ENCODE measurements at places on chromosomes 3 and 15. TPM values are rescaled to one million over a fixed set of nuclear protein-coding genes. Genes with fewer than 3 reads are reported as not detected.

DNA sequence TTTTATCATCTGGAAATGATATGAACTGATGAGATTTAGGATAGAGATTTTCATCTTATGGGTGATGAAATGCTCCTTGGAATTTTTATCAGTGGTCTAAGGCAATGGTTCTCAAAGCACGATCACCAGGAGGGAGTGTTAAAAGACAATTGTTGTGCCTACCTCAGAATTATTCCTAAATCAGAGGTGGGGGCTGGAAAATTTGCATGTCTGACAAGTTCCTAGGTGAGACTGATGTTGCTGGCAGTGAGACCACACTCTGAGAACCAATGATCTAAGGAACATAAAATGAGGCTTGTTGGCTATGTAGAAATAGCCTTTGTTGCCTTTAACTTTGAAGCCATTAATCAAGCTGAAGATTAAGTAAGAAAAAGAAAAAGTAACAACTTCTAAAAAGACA is 416.6 kb upstream of the AZI2 start:
- no peaks in the 10 kb centered on the region for H3K4me1 ChIP-seq
- no peak overlapping the region for H3K4me3 ChIP-seq
- H3K27ac ChIP-seq: no peak overlapping the region
- no peaks in the 10 kb centered on the region for H3K36me3 ChIP-seq
- H3K27me3 ChIP-seq: no peaks in the 10 kb centered on the region

Gene TSC22D2
- 22.4 TPM for total RNA-seq

Gene C3orf20
- total RNA-seq: 0.73 TPM

GRCh38 chr3:11589706-11590105 is 54.0 kb downstream of the VGLL4 start:
- peak overlapping the region; percentile 92 for H3K27ac ChIP-seq
- DNase-seq: peak; percentile 9
- no peaks in the 10 kb centered on the region for H3K27me3 ChIP-seq
- H3K4me3 ChIP-seq: no peak overlapping the region
- H3K36me3 ChIP-seq: no peaks in the 10 kb centered on the region

- no peaks in the 10 kb centered on the region for H3K4me1 ChIP-seq
- no peaks in the 10 kb centered on the region for H3K27me3 ChIP-seq
- peak overlapping the region; percentile 93 for H3K27ac ChIP-seq
- H3K36me3 ChIP-seq: no peaks in the 10 kb centered on the region
Observed at GRCh38 chr3:107524326-107524840, 1.6 kb downstream of the BBX start.

Gene ANKRD34C
- not detected for total RNA-seq

- H3K27me3 ChIP-seq: no peaks in the 10 kb centered on the region
- H3K4me3 ChIP-seq: no peak overlapping the region
- peak; percentile 46 for DNase-seq
- no peaks in the 10 kb centered on the region for H3K4me1 ChIP-seq
- H3K36me3 ChIP-seq: no peaks in the 10 kb centered on the region
Observed at GRCh38 chr3:72960812-72961518, 35.6 kb upstream of the PPP4R2 start.

DNA sequence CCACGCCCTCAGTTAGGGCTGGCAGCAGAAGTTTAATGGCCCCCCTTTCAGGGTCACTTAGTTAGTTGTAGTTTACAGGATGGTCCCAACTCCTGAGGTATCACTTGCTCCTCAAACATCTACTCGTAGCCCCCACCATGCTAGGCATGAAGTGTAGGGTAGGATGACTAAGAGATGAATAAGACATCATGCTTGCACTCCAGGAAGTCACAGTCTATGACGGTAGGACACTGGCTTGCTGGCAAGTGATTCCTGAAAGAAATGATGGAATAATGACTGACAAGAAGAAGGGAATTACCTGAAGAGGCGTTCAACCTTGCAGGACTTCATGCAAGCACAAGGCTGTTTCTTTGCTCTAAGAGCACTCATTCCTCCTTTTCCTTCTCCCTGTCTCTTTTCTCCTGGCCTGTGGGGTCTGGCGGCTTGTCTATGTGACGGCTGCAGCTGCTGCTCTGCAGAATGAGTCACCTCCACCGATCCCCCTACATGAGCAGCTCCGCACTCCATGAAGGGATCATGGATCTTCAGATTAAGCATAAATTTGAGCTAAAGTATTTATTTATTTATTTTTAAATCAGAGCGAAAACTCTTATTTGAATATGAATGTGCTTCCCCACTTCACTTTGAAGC is 82.9 kb upstream of the BOC start:
- no peaks in the 10 kb centered on the region for H3K27me3 ChIP-seq
- H3K4me1 ChIP-seq: no peaks in the 10 kb centered on the region
- H3K27ac ChIP-seq: no peak overlapping the region
- DNase-seq: no peak

- no peak overlapping the region for H3K27ac ChIP-seq
- no peaks in the 10 kb centered on the region for H3K27me3 ChIP-seq
- no peak overlapping the region for H3K4me3 ChIP-seq
- no peaks in the 10 kb centered on the region for H3K36me3 ChIP-seq
- no peaks in the 10 kb centered on the region for H3K4me1 ChIP-seq
Observed at GRCh38 chr3:100254168-100254777, 6.5 kb upstream of the TBC1D23 start.

- no peaks in the 10 kb centered on the region for H3K27me3 ChIP-seq
- H3K4me1 ChIP-seq: no peaks in the 10 kb centered on the region
- no peaks in the 10 kb centered on the region for H3K36me3 ChIP-seq
- DNase-seq: no peak
Observed at GRCh38 chr3:133992381-133992780, 37.3 kb downstream of the SLCO2A1 start.

GRCh38 chr3:137191133-137191923 is 233.5 kb downstream of the IL20RB start:
- H3K36me3 ChIP-seq: no peaks in the 10 kb centered on the region
- H3K4me1 ChIP-seq: no peaks in the 10 kb centered on the region
- no peak for DNase-seq
- H3K4me3 ChIP-seq: no peak overlapping the region
- H3K27ac ChIP-seq: no peak overlapping the region

Gene PTH1R
- 29.9 TPM for total RNA-seq

- no peak overlapping the region for H3K27ac ChIP-seq
- no peak for DNase-seq
- H3K4me3 ChIP-seq: no peak overlapping the region
- no peaks in the 10 kb centered on the region for H3K4me1 ChIP-seq
Observed at GRCh38 chr3:141266797-141267555, 35.4 kb downstream of the PXYLP1 start.

- H3K4me3 ChIP-seq: no peak overlapping the region
- H3K27me3 ChIP-seq: no peaks in the 10 kb centered on the region
- H3K27ac ChIP-seq: no peak overlapping the region
- DNase-seq: no peak
Observed at GRCh38 chr3:9837701-9838582, 5.9 kb downstream of the RPUSD3 start.

DNA sequence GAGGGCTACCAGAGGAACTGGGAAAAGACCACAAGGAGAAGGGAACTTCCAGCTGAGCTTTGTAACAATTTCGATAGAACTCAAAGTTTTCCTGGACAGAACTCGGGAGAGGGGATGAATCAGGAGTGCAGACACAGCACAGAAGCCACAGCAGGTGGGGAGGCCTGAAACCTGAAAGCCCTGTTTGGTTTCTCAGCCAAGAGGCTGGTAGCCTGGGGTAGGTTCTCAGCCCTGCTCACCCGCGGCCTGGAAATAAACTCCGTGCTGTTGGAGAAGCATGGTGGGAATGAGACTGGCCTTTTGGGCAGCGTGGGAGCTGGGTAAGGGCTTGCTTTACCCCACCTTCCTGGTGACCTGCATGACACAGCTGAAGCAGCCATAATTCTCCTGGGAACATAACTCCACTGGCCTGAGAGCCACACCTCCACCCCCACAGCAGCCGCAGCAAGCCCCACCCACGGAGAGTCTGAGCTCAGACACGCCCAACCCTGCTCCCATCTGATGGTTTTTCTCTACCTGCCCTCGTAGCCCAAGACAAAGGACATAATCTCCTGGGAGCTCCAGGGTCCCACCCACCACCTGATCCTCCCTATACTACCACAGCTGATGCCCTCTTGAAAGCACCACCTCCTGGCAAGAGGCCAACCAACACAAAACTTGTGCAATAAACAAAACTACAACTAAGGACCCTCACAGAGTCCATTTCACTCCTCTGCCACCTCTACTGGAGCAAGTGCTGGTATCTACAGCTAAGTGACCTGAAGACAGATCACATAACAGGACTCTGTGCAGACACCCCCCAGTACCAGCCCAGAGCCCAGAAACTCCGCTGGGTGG is 52.5 kb upstream of the CHRM5 start:
- H3K36me3 ChIP-seq: no peaks in the 10 kb centered on the region
- H3K4me3 ChIP-seq: no peak overlapping the region

DNA sequence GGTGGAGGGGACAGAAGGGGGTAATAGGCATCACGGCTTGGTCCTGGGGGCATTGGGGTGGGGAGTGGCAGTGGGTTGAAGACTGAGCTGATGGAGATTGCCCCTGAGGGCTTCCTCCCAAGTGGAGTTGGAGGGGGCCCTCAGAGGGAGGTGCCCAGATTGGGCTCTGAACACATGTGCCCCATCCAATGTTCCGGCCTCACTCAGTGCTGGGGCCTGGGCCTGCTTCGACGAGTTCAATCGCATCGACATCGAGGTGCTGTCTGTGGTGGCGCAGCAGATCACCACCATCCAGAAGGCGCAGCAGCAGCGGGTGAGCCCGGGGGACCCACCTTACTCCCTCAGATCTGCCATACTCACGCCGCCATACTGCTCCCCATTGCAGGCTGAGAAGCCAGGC is 45.3 kb downstream of the DNAH1 start:
- no peaks in the 10 kb centered on the region for H3K27me3 ChIP-seq
- H3K27ac ChIP-seq: no peak overlapping the region
- H3K4me1 ChIP-seq: no peaks in the 10 kb centered on the region

Gene SLC22A13
- total RNA-seq: not detected

DNA sequence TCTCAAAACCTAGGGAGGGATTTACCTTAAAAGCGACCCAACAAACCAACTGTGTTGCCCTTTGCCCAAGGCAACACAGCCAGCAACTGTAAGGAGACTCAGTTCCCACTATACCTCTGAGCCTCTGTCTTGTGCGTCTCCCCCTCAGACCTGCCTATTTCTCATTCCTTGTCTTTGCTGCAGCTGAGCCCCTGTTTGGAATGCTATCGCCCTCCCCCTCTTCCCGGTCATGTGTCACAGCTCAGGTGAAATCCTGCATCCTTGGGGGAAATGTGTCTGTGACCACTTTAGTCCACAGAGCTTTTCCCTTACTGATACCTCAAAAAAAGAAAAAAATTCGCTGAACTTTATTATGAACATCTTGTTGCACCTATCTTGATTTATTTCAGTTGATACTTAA is 52.0 kb upstream of the LRIG1 start:
- no peaks in the 10 kb centered on the region for H3K36me3 ChIP-seq
- DNase-seq: no peak
- H3K4me3 ChIP-seq: no peak overlapping the region
- H3K27me3 ChIP-seq: no peaks in the 10 kb centered on the region
- no peaks in the 10 kb centered on the region for H3K4me1 ChIP-seq

DNA sequence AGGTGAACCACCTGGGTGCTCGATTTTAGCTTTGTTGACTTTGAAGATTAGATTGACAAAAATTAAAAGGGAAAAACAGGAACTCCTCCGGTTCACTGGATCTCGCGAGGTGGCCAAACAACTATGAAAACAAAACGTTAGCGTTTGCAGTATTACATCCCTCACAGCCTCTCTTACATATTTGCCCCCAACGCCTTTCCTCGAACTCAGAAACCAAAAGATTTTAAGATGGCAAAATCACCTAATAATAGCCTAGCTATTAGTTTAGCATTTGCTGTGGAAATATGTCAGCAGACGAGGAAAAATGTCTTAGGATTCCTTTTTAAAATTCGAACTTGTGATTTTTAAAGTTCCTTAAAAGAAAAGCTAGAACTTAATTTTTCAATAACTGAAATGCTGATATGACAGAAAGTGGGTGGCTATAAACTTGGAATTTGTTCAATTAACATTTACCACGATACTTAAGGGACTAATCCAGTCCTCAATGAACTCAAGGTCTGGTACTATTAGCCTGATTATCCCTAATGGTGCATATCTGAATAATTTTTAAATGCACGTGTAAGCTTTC is 491 bp upstream of the SENP7 start:
- peak overlapping the region; percentile 92 for H3K27ac ChIP-seq
- no peak for DNase-seq
- H3K27me3 ChIP-seq: no peaks in the 10 kb centered on the region
- peak overlapping the region; percentile 82 for H3K4me3 ChIP-seq
- peaks cover 9% of the 10 kb centered on the region for H3K4me1 ChIP-seq

DNA sequence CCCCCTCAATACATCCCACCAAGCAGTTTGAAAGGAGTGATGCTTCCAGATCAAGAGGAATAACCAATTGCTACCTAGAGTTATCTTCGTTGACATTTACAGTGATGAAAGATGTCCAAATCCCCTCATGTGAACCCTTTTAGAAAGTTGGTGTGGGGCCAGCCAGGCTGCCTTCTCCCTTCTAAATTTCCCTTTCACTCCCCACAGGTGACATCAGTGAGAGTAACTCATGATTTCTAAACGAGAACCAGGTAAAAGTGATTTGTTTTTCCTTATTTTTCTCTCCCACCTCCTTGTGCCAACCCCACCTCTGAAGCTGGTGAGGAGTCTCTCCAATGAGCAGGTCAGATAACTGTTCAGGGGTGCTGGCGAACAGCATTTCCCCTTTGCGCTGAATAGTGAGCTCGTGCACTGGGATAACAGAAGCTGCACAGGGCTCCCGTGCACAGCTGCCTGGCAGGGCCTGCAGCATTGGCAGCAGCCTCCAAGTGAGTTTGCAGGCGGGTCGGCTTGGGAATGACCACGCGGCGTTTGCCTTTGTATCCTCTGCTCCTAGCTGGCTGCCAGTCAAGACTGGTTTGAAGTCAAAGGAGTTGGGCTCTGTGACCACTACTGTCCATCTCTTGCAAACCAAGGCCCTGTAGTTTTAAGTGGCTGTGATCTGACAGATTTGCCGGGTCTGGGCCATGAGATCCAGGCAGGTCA is 70.2 kb upstream of the CORO2B start:
- no peak overlapping the region for H3K4me3 ChIP-seq
- peaks cover 10% of the 10 kb centered on the region for H3K4me1 ChIP-seq
- peak; percentile 31 for DNase-seq
- H3K27me3 ChIP-seq: no peaks in the 10 kb centered on the region
- H3K27ac ChIP-seq: peak overlapping the region; percentile 19

Gene DNAH12
- total RNA-seq: 0.77 TPM

- no peak overlapping the region for H3K27ac ChIP-seq
- H3K4me1 ChIP-seq: no peaks in the 10 kb centered on the region
- no peaks in the 10 kb centered on the region for H3K36me3 ChIP-seq
- DNase-seq: no peak
- no peaks in the 10 kb centered on the region for H3K27me3 ChIP-seq
Observed at GRCh38 chr15:33051528-33051927, 143.0 kb downstream of the FMN1 start.

Gene GOLGA8N
- total RNA-seq: 22.0 TPM
